ENCODE measurements at places on chromosomes 3 and 15. TPM values are rescaled to one million over a fixed set of nuclear protein-coding genes. Genes with fewer than 3 reads are reported as not detected.

GRCh38 chr3:44439499-44440295 is 37.8 kb downstream of the ZNF445 start:
- DNase-seq = peak; percentile 33

DNA sequence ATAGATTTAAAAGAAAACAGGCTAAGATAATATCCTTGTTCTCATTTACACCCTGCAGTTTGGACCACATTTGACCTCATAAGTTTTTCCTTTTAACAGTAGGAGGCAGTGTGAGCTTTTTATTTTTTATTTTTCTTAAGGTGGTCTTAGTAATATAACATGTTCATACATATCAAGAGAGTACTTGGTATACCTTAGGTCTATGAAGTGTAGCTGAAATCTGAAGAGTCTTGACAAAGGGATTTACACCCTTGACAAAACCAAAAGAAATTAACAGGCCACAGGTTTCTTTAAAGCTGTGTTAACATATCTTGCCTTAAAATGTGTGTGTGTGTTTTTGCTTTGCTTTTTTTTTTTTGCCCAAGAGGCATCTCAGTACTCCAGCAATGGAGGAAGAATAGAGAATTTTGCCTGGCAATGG is 3.2 kb downstream of the RAP2B start:
- no peak for DNase-seq

DNA sequence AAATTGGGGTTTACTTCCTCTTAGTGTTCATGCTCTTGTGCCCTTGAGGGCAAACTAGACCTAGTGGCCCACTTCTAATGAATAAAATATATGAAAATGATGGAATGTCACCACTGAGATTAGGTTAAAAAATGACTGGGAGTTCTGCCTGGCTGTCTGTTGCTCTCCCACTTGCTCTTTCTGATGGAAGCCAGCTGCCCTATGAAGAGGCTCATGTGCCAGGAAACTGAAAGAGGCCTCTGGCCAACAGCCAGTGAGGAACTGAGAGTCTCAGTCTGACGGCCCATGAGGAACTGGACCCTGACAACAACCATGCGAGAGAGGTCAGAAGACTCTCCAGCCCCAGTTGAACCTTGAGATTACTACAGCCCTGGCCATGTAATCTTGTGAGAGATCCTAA is 107.1 kb upstream of the FHIT start:
- DNase-seq = peak; percentile 72

Gene GATM
- 104 TPM for polyA plus RNA-seq

Gene SLC28A1
- polyA plus RNA-seq = not detected

DNA sequence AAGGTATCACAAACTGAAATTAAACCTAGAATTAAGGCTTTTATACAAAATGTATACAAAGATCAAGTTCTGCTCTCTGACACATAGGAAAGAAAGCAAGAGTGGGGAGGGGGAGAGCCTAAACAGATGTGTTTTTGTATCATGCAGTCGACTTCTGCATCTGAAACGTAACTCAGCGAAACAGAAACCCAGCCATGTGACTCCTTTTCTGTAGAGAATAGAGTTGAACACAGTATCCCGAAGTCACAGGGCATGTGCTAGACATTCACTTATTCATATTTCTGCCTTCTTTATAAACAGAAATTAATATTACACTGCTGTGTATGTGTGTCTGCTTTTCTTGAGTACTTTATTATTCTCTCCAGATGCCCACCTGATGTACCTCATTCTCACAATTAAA is 121.0 kb downstream of the PDZRN3 start:
- DNase-seq = no peak

GRCh38 chr3:183539811-183540210 is 15.7 kb downstream of the KLHL6 start:
- no peak for DNase-seq

Gene CHRNA5
- 1.6 TPM for polyA plus RNA-seq

GRCh38 chr3:129722527-129722926 is 116.1 kb upstream of the PLXND1 start:
- DNase-seq = no peak

Data from ovary (tissue), 10 donors.